Daoy (cell line): ENCODE measurements at places on chromosomes 11 and 22. TPM values are rescaled to one million over a fixed set of nuclear protein-coding genes. Genes with fewer than 3 reads are reported as not detected.

The FAM227A gene
- 0.06 and 0.80 TPM in 2 replicates for total RNA-seq

The TTLL1 gene
- 9.6 and 15.1 TPM in 2 replicates for total RNA-seq

GRCh38 chr11:126606484-126606883 is 251.0 kb downstream of the ST3GAL4 start:
- no peak for DNase-seq

DNA sequence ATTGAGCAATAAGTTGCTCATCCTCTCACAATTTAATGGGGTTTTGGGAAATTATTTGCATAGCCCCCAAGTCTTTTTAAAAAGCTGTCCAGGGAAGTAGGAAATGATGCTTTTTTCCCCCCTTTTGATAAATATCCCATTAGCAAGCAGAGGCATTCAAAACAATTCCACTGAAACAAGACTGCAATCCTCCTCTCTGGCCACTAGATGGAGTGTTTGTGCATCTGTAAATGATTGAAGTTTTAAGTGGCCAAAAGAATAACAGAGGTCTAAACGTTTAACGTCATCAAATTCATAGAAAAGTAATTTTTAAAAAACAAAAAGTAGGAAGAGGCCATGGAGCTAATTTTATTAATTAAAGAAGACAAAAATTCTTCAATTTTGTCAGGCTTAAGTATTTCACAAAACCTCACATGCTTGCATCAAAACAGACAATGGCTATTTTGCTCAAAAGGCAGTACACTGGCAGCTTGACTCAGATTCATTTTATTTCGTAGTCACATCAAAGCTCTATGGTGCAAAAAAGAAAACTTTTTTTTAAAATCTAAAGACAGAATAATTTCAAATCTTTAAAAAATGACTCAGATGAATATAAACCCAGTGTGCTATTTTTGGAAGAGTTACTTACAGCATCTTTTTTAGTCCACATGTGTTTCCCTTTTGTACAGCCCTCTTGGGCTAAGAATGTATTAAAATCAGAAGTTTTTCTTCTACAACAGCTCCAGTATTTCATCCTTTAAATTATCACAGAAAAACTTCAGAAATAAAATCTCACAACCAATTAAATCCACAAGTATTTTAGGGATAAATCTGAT is 17.8 kb downstream of the CHORDC1 start:
- peak; percentile 15 for DNase-seq

DNA sequence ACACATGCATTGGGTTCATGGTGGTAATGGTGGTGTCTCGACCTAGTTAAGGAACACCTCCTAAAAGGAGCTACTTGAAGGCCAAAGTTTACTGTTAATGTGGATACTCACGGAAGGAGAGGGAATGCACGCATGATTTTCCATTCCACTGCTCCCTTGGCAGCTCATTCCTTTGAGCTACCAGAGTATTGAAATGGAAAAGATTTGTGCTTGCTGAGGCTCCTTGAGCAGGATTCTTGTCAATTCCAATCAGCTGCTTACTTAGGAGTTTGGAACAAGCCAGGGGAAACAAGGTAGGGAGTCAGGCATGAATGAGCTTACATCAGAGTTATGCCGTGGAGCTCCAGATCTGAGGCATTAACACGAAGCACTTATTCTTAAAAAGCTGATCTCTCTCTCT is 108.8 kb downstream of the GRIA4 start:
- no peak for DNase-seq

DNA sequence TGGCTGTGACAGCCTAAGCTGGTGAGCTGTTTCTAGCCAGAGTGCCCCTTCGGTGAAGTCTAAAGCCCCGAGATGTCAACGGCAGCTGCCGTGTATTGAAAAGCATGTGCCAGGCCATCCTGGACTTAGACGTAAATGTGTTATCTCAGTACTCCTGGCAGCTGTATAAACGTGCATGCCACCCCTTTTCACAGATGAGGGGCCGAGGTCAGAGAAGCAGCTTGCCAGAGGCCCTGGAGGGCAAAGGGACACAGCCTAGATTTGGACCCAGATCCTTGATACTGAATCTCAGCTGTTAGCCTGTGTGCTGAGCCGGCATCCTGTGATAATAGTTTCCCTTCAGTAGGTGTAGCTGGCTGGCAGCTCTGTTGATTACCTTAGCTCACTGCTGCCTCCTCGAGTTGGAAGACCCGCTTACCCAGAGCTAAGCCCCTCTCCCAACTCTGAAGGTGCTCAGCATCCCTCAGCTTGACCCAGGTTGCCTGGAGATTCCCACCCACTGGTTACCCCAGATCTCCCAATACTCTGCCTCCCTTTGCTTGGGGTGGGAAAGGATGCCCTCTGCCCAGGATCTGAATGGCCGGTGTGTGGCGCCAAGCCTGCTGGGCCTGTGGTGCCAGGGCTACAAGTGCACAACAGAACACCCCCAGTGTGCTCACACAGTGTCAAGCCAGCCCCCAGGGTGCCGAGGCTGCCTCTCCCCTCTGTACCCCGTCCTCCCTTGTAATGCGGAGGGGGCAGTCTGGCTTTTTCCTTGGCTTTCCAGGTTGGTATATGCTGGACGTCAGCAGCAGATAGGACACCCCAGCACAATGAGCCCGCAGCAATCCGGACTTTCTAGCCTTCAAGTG is 59.8 kb upstream of the WNT7B start:
- DNase-seq = peak; percentile 59

The MMP26 gene
- total RNA-seq = not detected in 2 replicates
